Hippocampal formation (tissue), 2 donors: ENCODE measurements at places on chromosomes 5 and 9.

DNA sequence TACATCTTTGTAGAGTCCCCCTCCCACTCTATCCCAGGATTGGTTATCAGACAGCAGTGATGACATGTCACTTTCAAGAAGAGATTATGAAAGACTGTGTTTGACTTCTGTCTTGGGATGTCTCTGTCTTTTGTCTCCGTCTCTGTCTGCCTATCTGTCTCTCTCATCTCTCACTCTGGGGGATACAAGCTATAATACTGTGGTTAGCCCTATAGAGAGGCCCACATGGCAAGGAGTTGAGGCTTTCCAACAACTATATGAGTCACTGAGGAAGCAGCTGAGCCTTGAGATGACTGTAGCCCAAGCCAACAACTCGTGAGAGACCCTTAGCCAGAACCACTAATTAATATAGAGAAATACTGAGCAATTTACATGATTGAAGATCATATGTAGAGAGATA lies 284.8 kb downstream of the PDE4D start:
- DNase-seq: no peak

GRCh38 chr5:157464519-157465171 lies 4.6 kb downstream of the NIPAL4 start:
- DNase-seq: no peak

GRCh38 chr5:122332599-122333555 lies 20.8 kb downstream of the SNCAIP start:
- DNase-seq: no peak

DNA sequence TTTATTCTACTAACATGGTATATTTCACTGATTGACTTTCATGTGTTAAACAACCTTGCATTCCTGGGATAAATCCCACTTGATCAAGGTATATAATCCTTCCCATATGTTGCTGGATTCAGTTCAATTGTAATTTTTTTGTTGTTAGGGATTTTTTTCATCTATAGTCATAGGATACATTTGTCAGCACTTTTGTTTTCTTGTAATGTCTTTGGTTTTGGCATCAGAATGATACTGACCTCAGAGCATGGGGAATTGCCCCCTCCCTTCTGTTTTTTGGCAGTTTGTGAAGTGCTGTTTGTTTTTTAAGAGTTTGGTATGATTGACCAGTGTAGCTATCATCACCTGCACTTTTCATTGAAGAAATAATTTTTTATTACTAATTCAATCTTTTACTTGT lies 176.8 kb upstream of the RASEF start:
- DNase-seq: no peak

- no peak for DNase-seq
These were observed 2.7 kb downstream of the GZMA start for GRCh38 chr5:55104946-55105701.

- DNase-seq: no peak
These were observed 24.3 kb upstream of the PRDM9 start for GRCh38 chr5:23483090-23483489.

- no peak for DNase-seq
These were observed 232.6 kb upstream of the ADAMTS16 start for GRCh38 chr5:4907571-4907970.

GRCh38 chr9:17219261-17219660 lies 84.4 kb downstream of the CNTLN start:
- DNase-seq: no peak

DNA sequence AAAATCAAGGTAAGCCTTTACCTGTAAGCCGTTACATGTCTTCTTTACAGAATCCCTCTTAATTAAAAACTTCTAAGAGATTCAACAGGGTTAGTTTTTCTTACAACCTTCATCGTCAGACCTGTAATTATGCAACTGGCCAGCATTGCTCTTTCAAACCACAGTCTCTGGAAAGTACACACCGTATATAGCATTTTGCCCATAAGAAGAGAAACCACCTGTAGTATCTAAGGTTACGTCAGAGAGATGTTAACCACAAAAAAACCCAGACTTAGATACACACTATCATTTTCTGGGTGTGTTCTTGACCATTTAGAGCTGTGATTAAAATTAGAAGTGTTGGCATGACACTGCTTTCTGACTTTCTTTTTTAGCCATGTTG lies 140.0 kb downstream of the MUSK start:
- DNase-seq: no peak

DNA sequence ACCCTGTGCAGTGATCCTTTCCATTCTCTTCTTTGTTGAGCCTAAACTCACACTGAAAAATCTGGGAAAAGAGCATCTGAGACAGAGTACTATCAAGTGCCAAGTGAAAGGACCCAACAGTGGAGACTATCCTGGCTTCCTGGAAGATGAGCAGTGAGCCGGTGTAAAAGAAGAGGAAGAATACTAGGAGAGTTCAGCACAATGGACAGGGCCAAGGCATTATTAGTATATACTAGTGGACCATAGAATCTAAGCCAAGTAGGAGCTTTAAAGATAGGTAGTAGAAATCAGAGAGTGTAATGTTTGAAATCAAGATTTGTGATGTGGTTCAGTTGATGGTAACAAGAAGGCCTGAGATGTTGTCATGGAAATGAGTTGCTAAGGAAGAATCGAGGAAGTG lies 140.8 kb downstream of the CAMK4 start:
- DNase-seq: no peak
